ENCODE measurements at places on chromosomes 11 and 22. TPM values are rescaled to one million over a fixed set of nuclear protein-coding genes. Genes with fewer than 3 reads are reported as not detected.

GRCh38 chr11:124837491-124837856, 27.8 kb upstream of the ROBO3 start:
- no peak for DNase-seq

Gene CDKN1C
- total RNA-seq: 111 TPM

Gene FAM180B
- total RNA-seq: 0.48 TPM

Gene NDUFA6
- total RNA-seq: 55.5 TPM

Gene OR8D1
- not detected for total RNA-seq

Gene RFPL2
- total RNA-seq: 0.36 TPM

DNA sequence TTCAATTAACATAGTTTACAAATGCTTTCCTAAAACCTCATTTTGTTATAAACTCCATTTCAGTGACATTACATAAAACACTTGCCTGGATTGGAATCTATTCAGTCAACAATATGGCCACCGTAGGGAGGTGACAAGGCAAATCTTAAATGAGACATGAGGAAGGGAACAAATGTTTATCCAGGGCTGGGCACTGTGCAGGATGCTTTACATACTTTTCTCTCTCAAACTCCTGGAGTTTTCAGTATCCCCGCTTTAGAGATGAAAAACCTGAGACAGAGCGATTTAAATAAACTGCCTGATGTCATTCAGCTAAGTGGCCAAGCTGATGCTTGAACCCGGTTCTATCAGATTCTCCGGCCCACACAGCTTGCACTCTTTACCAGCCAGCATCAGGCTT, 259.9 kb downstream of the CADM1 start:
- no peak for DNase-seq

- DNase-seq: no peak
Measured at GRCh38 chr11:65780770-65781151, at the start of gene AP5B1. Gene AP5B1, minus strand, starts transcription at chr11:65780976. Its CDS starts 385 bp downstream, at chr11:65780591.

DNA sequence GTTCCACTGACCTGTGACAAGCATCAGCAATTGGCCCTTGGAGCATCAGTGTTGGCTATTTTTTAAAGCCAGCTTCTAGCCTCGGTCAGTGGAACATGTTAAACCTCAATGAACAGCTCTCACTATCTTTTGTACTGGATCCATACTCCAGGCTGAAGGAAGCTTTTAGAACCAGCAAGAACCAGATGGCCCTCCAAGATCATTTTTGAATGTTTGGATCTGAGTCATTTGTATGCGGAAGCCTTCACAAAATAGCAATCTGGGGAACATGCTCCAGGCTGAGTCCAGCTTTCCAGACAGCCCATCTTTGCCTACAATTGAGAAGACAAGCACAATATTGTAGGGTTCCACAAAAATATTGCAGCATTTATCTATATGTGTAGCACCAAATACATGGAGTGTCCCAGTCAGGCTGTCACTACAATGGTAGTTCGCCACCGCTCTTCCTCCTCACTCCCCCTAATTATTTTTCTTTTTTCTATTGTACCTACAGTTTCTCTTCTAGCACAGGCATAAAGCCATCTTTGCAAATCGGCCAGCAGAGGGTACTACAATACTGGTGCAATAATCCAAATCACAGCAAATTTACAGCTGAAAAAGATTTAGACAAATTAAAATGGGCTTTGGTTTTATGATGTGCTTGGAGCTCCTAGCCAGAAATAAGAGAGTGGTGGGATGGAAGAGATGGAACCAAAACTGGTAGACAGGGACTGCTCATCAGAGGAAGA, 177.4 kb upstream of the BLID start:
- DNase-seq: no peak

- no peak for DNase-seq
Measured at GRCh38 chr11:27705873-27706820, 5.9 kb upstream of the BDNF start.

Gene KIRREL3
- 0.60 TPM for total RNA-seq

GRCh38 chr11:79294845-79295731, 145.7 kb downstream of the TENM4 start:
- no peak for DNase-seq

All from omental fat pad (tissue), 4 donors.